ENCODE measurements at places on chromosomes 2 and 18.
A peak's percentile ranks its signal among the peaks of the same experiment; 100 is the strongest.

- DNase-seq: no peak
Measured at GRCh38 chr2:70133491-70134322, 46.4 kb downstream of the PCBP1 start.

GRCh38 chr2:96239091-96239490, 26.7 kb downstream of the TMEM127 start:
- no peak for DNase-seq

- peak; percentile 13 for DNase-seq
Measured at GRCh38 chr2:45120546-45120945, 111.3 kb upstream of the SIX2 start.

- DNase-seq: no peak
Measured at GRCh38 chr2:120227111-120227991, 4.2 kb upstream of the TMEM185B start.

GRCh38 chr2:108199726-108200125, 40.0 kb upstream of the SULT1C3 start:
- DNase-seq: peak; percentile 36

GRCh38 chr2:7378591-7378990, 461.4 kb downstream of the RNF144A start:
- no peak for DNase-seq

DNA sequence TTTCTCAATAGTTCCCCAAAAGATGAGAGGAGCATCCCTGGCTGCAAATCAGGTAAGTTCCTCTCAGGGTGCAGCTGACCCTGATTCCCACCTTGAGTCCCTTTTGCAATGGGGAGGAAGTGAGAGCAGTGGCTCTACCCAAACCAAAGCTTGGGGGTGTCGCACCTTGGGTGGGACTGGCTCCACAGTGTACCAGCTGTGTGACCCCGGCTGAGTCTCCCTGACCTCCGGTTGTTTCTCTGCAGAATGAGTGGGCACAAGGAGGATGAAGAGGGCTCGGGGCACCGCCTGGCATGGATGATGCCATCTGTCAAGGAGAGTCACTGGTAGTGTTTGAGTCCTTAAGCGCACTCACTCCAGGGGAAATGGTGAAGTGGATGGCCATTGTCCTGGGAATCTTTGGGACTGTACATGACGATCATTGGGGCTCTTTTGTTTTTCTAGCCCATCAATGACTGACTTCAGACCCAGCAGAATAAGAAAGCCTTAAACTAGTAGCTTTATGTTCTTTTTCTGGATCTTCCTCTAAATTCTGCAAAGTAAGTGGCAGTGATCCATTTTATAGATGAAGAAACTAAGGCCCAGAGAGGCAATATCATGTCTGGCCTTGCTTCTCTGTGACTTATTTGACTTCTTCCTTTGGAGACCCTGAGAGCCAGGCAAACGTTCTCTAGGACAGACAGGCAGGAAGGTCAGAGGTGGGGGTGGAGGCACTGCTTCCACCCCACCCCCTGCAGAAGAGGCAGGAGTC, 106.3 kb upstream of the ST3GAL5 start:
- no peak for DNase-seq

DNA sequence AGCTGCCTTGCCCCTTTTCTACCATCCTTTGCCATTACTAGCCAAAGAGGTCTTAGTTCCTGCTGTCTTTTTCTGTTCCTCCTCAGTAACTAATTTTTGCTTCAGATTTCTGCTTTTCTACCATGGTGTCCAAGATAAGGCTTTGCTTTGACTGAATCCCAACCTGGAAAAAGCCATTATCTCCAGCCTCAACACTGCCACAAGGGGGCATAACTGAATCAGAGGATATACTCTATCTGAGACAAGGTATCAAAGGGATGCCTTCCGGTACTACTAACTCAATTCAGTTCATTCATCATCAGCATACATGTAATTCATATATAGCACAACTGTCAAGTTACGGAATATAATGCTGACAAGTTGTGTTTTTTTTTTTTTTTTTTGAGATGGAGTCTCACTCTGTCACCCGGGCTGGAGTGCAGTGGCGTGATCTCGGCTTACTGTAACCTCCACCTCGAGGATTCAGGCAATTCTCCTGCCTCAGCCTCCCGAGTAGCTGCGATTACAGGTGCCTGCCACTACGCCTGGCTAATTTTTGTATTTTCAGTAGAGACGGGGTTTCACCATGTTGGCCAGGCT, 11.4 kb downstream of the OSGEPL1 start:
- peak; percentile 19 for DNase-seq

DNA sequence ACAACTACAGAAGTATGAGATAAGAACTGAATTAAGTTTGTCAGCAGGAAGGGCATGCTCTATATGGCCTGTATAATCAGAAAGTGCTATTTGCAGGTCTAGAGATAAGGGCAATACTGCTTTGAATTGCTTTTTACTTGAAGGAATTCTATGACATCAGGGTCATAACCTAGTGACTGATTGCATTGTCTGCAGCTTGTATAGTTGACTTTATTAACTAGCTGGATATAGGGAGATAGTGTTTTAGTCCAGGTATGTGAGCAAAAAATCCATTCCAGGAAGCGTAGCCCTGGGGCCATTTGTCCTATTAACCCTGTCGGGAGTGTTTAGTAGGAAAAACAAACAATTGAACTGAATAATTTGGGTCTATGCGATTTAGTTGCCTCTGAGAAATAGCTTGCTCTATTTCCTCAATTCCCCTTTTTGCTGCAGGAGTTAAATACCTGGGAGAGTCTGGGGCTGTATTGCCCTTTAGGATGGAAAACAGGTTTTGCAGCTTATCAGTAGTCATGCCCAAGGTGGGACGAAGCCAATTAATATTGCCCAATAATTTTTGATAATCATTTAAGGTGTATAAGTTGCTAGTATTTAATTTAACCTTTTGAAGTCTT, 30.0 kb downstream of the HTR2B start:
- no peak for DNase-seq

DNA sequence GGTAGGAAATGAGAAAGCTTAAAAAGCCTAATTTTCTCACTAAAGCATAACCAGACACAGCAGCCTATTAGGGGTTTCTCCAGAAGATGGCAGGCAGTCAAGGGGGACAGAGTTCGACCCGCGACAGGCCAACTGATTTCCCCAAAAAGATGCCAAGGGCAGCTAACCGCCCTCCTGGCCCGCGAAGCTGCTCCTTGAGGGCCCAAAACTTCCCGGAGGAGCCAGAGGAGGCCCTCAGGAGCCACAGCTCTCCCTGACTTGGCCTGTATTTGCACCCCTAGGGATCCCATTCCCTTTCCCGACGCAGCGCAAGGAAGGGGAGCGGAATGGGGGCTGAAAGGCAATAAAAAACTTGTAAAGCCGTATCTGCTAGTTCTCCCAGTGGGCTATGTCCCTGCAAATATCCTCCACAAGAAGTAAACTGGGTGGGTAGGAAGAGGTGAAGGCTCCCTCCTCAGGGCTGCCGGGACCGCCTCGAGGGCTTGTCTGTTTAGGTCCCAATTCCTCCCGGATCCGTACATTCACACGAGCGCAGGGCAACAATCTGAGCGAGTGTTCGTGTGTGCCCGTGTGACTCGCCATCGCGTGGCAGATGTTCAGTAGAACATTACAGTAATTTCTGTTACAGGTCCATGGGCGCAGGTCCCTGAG, 756 bp upstream of the NAGK start:
- DNase-seq: peak; percentile 11

GRCh38 chr2:206766057-206766930, 888 bp downstream of the FASTKD2 start:
- no peak for DNase-seq

- DNase-seq: no peak
Measured at GRCh38 chr2:238059505-238059904, 1.3 kb upstream of the SCLY start.

GRCh38 chr18:39938676-39939608, 2016.1 kb upstream of the PIK3C3 start:
- DNase-seq: no peak

- peak; percentile 5 for DNase-seq
Measured at GRCh38 chr2:8061219-8061618, 620.6 kb upstream of the ID2 start.

- no peak for DNase-seq
Measured at GRCh38 chr18:28890791-28891190, 713.9 kb upstream of the CDH2 start.

DNA sequence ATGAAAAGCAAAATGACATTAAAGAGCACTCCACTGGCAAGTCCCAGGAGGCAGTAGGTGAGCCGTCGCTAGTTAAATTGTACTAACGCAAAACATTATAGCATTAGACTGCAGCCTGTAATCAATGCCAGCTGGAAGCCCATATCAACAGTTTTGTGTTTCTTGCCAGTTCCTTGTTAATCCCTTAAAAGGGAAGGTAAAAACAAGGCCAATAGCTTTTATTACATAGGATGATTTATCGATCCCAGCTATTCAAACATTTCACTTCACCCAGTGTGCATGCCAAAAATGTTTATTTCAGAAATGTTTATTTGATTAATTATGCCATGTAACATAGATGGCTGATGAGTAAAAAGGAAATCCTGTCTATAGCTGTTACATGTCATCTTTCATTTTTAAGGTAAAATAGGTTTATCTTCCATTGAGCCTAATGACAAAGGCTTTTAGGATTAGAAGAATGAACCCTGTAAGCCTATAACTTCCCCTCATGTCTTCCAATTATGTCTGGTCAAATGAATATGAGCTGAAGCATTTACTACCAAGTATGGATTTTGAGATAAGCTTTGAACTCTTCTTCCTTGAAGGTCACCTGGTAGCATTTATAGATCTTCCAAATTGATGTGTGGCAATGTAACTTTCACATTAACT, 591.2 kb downstream of the RNF144A start:
- peak; percentile 84 for DNase-seq

- DNase-seq: no peak
Measured at GRCh38 chr2:105757433-105757832, 12.7 kb downstream of the NCK2 start.

GRCh38 chr18:5237083-5237722, 40.1 kb upstream of the AKAIN1 start:
- peak; percentile 3 for DNase-seq

DNA sequence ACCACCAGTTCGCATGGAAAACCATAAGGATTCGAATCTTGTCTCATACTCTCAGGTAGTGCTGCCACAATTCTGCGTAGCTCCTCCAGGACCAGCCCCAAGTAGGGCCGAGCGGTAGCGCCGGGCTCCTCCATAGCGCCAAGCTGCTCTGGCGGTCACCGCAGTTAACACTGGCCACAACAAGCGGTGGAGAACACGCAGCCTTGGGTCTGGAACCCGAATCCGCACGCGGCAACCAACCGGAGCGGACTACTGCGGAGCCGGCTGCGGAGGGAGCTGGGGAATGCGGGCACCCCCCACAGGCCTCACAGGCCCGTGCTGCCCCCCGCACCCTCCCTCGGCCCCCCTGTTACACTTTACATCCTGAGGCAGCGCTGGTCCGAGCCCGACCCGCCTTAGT, 531.5 kb downstream of the STK39 start:
- DNase-seq: no peak

DNA sequence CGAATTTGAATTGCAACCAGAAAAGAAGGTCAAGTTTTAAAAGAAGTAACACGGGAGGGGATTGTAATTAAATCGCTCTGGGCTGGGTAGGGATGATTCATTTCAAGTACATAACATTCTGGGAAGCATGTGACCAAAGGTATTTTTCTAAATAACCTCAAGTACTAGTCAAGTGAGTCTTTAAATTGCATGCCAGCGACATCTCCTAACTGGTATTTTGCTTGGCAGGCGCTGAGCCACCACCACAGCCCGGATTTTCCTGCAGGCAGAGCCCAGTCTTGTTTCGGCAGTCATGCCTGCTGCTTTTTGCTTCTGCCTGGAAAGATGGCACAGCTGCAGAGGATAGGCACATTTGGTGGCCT, 33.7 kb upstream of the NPAS2 start:
- DNase-seq: peak; percentile 84

DNA sequence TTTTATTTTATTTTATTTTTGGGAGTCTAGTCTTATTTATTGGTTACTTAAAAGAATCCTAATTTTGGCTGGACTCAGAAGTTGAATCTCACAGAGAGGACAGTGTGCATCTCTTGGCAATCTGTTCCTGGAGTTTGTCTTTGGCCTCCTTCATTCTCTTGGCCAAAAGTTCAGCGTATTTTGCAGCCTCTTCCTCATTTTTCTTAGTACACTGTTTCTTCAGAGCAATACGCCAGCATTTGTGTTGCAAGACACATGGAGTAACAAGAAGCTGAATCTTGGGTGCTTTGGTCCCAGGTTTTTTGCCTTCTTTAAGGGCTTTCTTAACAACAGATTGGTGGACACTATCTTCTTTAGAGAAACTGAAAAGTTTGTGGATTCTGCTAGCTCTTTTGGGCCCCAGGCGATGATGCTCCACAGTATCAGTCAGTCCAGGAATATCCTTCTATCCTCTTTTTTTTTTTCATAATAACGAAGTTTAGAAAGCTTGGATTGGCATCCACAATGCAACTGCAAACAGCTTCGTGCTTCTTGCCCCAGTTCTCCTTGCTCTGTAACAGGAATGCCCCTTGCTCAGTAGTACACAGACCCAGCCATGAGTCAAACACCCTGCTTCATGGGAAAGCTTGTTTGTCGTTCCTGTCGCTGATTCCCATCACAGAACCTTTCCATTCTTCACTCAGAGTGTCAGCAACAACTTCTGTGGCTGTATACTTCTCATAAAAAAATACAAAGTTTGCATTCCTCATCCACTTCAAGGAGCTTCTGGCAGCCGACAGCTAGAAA, 34.8 kb upstream of the RFX8 start:
- DNase-seq: no peak

DNA sequence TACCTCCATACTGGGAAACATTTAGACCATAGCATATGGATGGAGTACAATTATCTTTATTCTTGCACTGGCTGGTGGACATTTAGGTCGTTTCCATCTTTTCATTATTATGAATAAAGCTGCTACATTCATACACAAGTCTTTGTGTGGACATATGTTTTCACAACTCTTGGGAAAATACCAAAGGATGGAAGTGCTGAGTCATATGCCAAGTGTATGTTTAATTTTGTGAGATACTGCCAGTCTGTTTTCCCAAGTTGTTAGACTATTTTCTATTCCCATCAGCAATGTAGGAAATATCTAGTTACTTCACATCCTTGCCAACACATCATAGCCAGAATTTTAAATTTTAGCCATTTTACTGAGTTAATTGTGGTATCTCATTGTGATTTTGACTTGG, 91.5 kb downstream of the GALNT13 start:
- no peak for DNase-seq

DNA sequence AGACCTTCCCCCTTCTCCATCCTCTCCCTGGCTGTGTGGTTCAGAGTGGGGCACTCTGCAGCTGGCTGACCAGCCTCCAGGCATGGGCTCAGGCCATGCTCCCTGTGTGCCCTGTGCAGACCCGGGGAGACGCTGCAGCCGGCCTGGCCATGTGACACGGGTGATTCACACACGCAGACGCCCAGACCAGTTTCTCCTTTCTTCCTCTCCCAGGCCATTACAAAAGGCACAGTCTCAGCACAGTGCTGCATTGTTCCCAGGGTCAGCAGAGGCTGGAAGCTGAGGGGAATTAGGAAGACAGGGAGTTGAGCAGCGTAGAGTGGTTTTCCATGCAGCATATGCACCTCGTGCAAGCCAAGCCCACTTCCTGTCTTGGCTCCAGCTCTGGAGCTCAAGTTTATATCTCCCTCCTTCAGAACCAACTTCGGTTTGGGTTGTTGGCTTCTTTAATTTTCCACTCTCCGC, 288.5 kb downstream of the TNS1 start:
- no peak for DNase-seq

- DNase-seq: no peak
Measured at GRCh38 chr18:37443325-37444055, 122.1 kb downstream of the CELF4 start.

- no peak for DNase-seq
Measured at GRCh38 chr2:221958224-221958623, 340.6 kb downstream of the PAX3 start.

GRCh38 chr2:144054911-144055310, 465.0 kb downstream of the ZEB2 start:
- DNase-seq: no peak

GRCh38 chr18:52341608-52342381, 1.8 kb downstream of the DCC start:
- DNase-seq: peak; percentile 22
